ENCODE measurements at places on chromosomes 5 and 9. TPM values are rescaled to one million over a fixed set of nuclear protein-coding genes. Genes with fewer than 3 reads are reported as not detected.

DNA sequence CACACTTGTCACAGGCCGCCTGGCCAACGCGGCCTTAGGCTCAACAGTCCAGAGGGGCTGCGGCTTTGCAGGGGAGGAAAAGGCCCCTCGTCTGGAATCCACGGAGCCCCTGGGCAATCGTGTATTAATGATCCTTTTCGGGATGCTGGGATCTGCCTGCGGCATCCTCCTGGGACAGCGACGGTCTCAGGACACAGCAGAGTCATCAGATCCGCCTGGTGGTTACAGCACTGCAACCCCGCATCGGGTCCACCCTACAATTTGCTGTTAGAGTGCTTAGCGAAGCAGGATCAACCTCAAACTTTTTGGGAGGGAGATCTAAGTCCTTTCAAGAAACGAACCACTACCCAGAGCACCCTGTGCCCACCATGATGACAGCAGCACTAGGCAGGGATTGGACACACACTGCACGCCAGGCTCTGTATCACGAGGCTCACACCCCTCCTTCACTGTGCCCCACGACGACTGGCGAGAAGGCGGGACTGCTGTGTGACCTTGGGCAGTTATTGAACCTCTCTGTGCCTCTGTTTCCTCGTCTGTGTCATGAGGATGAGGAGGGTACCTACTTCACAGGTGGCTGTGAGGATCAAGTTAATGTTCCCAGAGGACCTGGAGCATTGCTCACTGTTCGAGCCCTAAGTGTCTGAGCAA, 100.4 kb upstream of the COL5A1 start:
- ATAC-seq, result no peak

DNA sequence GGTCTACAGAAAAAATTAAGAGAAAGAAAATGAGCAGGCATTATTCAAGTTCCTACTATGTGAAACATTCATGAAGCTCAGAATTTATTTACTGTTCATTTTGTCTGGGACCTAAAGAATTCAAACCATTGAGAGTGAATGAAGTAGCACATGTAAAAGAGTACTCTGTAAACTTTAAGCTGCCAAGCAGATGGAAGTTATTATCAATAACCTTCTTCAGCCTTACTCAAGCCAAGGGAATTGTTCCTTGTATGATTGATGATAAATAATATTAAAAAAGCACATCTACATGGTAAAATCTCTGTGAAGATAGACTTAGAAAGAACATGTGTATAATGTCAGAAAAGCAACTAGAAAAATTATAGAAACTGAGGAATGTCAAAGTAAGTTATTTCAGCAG, 17.8 kb upstream of the GLIS3 start:
- ATAC-seq, result no peak

MTX3 gene
- 11.9 TPM for total RNA-seq

DNA sequence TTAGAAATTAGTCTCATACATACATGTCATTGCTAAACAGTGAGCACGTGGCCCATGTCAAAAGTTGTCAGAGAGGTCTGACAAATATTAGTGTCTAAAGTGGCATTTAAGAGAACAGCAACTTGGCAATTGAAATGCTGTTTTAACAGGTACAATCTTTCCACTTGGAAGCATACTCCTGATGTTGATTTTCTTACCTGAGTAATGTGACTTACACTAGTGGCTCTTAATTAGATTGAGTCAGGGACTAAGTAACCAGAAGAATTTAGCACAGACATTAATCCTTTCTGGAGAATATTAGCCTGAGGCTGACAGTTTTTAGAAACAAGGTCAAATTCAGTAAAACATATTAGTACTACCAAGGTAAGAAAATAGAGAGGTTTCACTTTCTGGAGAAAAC, 357.0 kb upstream of the ZNF608 start:
- no peak for ATAC-seq

PTPRD gene
- total RNA-seq, result 103 TPM

GRCh38 chr5:166909040-166909439, 1382.4 kb upstream of the WWC1 start:
- no peak for ATAC-seq

DNA sequence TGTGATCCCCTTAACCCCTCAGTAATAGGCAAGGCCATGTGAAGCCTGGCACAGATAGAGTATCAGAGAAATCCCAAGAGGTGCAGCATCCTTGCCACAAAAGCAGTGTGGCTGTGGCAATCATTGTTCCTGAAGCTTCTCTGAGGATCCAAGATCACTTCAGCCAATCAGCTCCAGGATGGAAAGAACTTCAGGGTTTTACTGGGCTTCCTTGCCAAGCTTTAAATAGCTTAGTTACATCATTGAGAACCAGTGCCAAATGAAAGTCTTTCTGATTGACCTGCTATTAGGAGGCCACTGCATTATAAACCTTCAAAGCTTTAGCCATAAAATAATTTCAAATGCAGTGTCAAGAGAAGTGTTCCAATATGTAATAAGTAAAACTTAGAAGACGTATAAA, 430.6 kb downstream of the PIK3R1 start:
- no peak for ATAC-seq

- ATAC-seq, result no peak
These were observed 23.9 kb downstream of the SLC36A1 start for GRCh38 chr5:151471276-151471675.

RASGEF1C gene
- total RNA-seq, result 1.1 TPM

DNA sequence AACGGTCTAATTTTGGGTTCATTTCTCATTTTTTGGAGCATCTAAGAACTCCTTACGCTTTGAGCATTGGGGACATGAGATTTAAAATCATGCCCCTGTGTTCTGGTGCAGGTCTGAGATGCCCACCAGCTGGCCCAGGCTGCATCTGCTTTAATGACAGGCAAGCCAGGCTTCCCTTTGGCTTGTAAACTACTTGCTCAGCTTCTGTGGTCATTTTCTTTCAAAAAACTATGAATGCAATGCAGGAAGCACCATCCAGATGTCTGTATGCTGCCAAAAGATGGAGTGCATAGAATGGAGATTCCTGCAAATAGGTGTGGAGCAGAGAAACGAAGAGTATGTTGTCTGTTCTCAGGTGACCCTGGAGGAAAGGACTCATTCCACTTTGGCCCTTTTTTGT, 399.9 kb upstream of the ADAMTSL1 start:
- ATAC-seq, result no peak

GRCh38 chr5:880816-881550, 11.6 kb downstream of the BRD9 start:
- ATAC-seq, result no peak

TERT gene
- 0.50 TPM for total RNA-seq

- ATAC-seq, result no peak
These were observed 290.5 kb upstream of the TAS2R1 start for GRCh38 chr5:9920697-9921096.

SLC31A1 gene
- total RNA-seq, result 22.9 TPM

DNA sequence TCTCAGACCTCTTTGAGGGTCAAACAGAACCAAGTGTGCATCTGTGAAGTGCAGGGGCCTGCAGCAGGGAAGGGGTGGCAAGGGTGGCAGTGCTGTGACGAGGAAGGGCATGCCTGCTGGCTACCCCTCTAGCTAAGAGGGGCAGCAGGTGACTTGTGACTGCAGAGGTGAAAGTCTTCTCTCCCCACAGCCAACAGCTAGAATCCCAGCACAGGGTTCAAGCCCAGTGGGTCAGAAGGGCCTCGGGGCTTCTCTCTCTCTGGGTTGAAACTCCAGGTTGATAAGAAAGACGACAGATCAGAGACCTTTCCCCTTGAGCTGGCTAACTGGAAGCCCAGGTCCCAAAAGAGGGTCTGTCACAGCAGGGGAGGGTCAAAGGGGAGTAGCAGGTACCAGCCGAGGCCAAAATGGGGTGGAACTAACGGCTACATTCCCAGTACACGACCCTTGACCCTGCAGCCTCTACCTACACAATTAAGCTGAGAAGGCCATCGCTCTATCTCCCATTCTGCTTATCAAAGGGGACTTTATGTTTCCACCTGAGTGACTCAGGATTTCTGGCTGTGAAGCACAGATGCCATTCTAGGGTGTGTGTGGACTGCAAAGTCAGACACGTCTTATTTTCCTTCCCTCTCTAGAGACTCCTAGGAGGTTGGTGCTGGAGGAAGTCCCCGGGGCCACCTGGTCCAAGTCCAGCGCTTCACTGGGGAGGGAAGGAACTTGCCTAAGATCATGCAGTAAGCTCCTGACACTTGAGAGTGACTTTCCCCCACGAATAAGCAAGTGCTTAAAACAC, 14.6 kb downstream of the ANKS6 start:
- no peak for ATAC-seq

DNA sequence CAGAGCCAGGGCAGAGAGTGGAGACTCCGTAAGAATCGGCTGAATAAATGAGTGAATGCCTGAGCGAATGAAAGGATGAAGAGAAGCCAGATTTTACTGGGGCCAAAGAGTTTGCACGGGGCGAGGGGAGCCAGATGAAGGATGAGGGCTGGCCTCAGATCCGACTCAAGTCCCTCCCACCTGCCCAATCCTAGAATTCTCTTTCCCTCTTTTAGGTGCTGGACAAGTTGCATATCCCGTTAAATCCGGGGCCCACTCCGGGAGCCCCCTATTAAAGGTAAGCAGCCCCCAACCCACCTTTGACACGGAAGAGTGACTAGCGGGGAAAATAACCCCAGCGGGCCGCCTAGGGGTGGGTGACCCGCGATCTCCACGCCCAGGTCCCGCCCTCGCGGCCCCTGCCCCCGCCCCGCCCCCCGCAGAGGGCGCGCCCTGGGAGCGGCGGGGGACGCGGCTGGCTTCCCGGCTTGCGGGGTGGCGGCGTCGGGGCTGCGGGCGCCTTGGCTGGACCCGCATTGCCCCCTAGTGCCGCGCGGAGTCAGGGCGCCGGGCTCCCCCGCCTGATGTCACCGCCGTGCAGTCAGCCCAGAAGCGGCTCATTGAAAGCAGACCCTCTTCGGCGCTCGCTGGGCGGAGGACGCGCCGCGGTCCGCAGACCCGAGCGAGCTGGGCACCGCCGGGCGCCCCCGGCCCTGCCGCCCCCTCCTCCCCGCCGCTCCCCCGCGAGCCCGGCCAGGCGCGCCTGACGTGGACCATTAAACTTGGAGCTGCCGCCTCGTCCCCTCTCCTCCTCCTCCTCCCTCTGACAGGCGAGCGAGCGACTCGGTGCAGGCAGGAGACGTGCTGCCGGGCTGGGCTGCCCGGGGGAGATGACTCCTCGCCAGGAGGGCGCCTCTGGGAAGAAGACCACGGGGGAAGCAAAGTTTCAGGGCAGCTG, at the start of gene ADRA1B:
TSS of gene ADRA1B (plus strand) at position 579 of the 937 bp plus-strand sequence. CDS start 424 bp downstream, outside the sequence.
- peak; percentile 93 for ATAC-seq

DNA sequence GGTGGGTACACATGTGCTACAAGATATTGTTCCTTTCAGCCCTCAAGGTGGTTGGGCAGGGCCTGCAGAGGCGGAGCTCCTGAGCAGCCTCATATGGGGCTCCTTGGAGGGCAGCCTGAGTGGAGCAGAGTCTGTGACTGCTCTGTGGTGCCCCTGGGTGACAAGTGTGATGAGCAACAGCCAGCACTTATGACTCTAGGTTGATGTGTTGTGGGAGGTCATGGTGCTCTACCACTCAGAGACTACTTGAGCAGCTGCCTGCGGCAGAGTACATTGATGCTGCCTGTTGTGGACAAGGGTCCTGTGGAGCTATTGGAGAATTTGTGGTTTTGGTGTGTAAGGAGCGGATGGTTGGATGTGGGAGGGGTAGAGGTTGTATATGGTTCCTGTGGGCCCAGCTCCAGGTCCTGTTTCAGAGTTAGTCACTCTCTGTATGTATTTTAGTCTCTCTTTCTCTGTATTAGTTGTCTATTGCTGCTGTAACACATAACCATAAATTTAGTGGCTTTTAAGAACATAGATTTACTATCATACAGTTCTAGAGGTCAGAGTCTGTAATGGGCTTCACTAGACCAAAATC, 141.3 kb downstream of the SREK1 start:
- no peak for ATAC-seq

GRCh38 chr5:143008809-143009521, 238.8 kb downstream of the ARHGAP26 start:
- ATAC-seq, result peak; percentile 54

- ATAC-seq, result no peak
These were observed 147.3 kb downstream of the ARSB start for GRCh38 chr5:78837836-78838235.

DNA sequence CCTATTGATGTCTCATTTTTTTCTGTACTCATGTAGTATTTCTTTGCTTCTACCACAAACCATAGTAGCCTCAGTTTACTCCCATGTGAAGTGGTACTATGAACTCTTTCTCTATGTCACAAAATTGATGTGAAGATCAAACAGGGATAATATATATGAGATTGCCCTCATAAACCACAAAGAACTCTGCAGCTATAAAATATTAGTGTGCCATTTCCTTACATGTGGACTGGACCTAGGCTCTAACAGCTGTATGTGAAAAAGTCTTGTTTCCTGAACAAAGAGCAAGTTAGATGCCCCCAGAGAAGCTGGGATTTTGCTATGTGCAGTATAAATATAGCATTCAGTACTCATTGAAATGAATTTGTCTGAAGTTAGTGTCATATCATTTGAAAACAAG, 412.6 kb upstream of the ADAMTSL1 start:
- no peak for ATAC-seq

CAMK4 gene
- 0.19 TPM for total RNA-seq

CARD6 gene
- total RNA-seq, result 0.24 TPM

DNA sequence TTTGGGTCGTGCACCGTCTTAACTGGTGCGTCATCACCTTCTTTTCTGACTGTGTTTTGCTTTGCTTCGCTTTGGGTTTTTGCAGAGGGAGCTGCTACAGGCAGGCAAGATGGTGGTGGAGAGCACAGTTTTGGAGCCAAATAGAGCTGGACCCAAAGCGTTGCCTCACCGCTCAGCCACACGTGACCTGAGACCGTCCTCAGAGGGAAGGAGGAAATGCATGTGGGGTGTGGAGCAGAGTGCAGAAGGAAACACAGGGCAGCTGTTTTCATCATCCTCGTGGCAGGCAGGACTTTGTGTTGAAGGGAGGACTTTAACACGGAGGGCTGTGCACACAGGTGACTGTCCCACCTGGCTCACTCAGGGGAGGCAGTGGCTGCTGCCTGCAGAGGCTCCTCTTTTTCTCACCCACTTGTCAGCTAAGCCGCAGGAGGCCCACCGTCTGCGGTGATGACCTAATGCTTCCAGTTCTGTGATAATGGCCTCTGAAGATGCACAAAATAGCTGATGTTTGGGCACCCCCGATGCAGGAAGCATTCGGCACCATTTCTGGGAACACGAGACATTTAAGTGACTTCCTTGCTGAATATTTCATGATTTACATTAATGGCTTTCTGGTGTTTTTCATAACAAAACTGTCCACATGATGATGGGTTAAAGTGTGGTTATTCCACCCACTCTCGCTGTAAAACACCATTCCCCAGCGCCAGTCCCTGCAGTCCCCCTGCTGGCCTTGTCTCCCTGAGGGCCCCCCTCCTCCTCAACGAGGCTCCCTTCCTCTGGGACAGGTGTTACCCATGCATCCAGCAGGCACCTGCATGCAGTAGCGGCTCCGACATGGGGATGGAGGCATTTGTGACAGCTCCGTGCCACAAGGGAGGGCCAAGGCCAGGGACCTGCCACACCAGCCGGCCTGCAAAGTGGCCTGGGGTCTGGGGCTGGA, 12.4 kb upstream of the UBAC1 start:
- ATAC-seq, result no peak

DNA sequence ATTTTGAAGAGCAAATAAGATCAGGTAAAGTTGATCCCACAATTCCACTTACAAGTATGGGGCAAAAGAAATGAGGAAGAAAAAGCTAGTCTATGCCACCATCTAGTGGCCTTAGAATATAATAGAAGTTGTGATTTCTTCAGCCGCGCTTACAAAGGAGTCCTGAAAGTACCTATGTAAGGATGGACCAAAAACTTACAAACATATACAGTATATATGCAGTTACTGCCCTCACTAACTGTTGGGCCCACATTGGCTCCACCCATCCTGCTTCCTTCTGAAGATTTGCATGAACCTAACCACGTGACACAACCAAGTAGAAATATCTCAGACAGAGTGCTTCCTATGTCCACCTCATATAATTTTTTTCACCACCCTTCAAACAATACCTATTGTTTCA, 11.7 kb upstream of the OR13D1 start:
- peak; percentile 70 for ATAC-seq

SUSD3 gene
- not detected for total RNA-seq
